ENCODE measurements at places on chromosomes 5 and 9.

DNA sequence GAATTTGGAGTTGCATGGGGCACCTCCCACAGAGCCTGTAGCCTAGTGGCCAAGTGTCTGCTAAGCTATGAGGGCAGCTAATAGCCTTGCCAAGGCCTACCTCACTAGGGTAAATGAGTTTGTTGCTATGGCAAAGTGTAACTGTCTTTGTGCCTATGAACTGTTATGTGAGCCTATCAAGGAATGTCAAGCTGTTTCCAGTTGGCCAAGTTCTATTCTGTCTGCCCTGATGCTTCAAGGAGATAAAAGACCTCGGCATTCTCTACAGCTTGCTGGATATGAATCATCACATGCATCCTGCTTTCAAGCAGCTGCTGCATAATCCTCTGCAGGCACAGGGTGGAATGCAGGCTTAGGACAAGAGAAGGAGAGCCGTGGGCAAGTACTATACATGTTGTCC, 69.8 kb upstream of the CCDC112 start:
- DNase-seq, result no peak

DNA sequence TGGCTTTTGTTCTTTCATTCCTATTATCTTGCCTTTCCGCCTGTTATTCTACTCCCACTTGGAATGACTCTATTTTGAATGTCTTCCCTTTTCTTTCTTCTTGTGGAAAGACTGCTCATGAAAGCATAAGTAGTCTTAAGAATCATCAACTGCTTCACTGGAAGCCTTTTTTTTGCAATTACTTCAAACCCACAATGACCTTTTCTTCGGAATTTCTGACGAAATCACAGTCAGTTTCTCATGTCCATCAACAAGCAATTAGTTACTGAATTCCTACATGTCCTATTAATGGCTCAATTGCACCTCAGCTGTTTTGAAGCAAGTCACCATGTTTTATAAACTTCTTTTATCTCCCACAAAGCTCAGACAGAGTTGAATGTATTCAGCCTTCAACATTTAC, 196.2 kb downstream of the TARS1 start:
- DNase-seq, result no peak

- DNase-seq, result no peak
Measured at GRCh38 chr5:33462456-33462855, 21.7 kb downstream of the TARS1 start.

DNA sequence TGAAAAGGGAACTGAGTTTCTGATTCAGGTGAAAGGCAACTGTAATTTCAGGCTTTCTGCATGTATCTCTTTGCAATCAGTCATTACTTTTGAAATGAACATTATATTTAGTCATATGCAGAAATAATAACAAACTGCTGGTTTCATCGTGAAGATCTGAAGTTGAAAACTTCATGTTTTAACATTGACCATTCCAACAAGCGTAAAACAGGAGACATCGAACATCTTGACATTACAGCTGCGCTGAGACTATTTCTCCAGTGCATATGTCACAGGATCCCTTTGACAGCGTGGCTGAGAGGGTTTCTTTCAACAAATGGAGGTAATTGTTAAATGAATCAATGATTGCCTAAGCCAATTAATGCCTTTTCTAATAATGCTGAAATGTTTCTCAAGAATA, 38.2 kb upstream of the ZSWIM6 start:
- no peak for DNase-seq

GRCh38 chr9:96089452-96090085, 212.4 kb downstream of the HSD17B3 start:
- DNase-seq, result no peak

DNA sequence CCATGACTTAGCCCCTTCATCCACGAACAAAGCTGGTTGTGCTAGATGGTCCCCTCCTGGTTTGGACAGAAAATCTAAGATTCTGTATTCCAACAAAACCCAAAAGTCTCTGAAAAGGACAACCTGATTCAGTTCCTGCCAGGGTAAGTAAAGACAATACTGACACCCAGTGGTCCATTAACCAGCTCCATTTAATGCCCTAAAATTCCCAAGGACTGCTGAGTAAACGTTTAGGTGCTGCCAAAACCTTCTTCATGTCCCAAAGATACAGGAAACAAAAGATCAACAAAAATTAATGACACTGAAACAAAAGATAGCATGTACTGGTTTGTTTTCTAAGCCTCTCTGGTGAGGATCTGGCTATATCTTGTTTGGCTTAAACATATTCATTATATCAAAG, 25.3 kb upstream of the PPP1R2B start:
- DNase-seq, result no peak

DNA sequence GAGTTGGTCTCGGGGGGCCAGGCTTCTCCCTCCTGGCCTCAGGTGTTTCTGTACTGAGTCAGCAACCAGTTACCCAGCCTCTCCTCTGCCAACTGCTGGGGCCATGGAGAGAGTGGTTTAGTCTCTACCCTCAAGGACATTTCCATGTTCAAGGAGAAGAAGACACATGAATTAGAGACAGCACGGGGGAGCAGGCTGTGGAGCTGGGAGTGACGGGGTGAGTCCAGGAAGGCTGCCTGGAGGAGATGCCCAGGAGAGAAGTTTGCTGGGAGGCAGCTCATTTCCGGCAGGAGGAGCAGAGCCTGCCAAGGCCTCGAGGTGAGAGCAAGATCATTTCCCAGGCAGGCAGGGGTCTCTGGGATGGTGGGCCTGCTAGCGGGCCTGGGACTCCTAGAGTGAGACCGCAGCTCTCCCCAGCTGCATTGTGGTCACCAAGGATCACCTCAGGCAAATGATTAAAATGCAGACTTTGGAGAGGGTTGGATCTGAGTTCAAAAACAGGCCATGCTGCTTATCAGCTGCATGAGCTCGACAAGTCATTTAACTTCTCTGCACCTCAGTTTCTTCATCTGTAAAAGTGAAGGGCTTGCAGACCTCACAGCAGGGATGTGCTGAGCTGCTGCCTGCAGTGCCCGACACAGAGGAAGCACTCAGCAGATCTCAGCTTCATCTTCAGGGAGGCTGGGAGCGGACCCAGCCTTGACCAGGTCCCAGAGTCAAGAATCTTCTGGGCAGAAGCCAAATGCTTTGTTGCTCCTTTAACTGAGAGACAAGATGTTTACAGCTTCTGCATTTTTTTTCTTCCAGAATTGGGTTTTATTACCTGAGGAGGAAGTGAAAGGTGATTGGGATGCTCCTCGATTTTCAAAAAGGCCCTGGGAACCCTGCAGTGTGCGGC, 35.2 kb downstream of the NEK6 start:
- no peak for DNase-seq

DNA sequence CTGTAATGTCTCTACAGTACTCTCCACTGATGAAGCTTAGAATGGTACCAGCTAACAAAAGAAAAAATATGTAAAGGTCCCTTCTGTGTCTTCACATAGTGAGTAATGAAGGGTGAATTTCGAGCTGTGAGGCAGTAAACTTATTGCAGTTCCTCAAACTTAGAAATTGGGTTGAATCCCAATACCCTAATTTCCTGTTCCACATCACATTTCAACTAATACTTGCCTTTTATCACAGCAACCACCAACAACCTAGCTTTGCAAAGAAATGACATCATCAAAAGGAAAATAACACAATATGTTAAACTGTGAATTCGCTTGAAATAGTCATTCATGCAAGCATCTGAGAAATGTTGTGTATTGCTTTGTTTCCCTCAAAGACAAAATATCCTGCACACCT, 9.4 kb upstream of the TNFAIP8 start:
- no peak for DNase-seq

DNA sequence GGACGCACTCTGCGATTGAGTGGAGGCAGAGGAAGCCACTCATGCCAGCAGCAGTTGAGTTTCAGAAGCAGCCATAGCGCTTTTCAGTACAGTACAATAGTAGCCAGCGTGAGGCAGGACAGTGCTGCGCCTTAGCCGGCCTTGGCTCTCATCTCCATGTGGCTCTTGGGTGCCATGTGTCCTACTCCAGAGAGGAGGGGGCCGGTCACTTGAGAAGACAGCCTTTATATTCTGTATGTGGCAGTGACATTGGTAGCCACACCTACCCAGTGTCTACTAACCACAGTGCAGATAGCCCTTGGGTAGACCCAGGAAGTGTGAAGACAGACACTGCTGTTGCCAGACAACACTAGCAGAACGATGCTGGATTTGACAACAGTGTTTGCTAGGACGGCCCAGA, 42.3 kb downstream of the FAM78A start:
- no peak for DNase-seq

- no peak for DNase-seq
Measured at GRCh38 chr9:8268216-8268878, 468.8 kb upstream of the DMAC1 start.

DNA sequence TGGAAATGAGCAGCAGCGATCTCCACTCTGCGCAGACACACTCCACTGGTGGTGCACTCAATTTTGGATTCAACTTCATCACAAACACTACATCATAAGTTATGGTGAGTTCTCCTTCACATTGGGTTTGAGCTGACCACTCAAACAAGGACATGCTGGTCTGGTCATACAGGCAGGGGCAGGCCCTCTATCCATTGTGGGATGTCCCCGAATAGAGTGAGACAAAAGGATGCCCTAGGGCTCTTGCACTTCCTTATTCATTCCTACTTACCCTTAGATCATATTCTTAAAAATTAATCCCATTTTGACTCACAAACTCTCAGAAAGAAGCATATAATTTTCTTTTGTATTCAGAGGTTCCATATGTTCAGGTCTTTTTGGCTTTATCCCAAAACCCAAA, 16.3 kb upstream of the PJA2 start:
- DNase-seq, result no peak

DNA sequence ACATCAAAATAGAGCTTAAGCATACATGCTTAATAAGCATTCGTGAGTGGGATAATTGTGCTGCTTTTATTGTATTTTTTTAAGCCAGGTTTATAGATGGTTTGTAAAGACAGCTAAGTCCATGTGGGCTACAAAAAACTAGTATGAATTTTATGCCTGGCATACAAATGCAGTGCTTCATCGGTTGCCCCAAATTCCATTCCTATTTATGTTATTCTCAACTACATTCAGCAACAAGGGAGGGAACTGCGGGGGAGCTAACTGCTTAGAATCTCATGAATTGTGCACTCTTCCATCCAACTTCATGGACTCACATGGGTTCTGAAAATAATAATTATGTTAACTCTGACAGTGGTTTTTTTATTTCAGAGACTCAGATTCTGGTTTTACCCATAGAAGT, 199.2 kb downstream of the FAM170A start:
- no peak for DNase-seq

Measured in stimulated activated CD8-positive, alpha-beta memory T cell treated with anti-CD3 and anti-CD28 coated beads, Interleukin-4, amount 100 ng/mL, for 48 hours (primary cell).